ENCODE measurements at places on chromosomes 7 and 10.

DNA sequence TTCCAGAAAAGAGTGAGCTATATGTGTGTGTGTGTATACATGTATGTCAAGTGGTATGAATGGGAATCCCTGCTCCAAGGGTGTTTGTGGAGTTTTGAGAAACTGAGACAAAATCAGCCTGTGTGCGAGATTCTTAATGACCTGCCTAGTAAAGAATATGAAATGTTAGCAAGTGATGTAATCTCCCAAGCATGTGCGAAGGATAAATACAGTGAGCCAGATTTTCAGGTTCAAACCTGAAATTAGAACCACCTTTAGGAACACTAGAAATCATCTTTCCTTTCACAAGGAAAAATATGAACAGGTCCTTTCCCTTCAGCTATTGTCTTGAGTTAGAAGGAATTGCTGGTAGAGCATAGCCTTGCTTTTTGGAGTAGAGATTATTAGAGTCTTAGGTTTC, 457.6 kb downstream of the LRMDA start:
- no peak for DNase-seq

- peak; percentile 22 for DNase-seq
Measured at GRCh38 chr7:138125598-138126111, 49.4 kb downstream of the AKR1D1 start.

- DNase-seq: no peak
Measured at GRCh38 chr10:123249894-123250293, 95.7 kb downstream of the BUB3 start.

GRCh38 chr7:13920053-13920697, 69.3 kb downstream of the ETV1 start:
- DNase-seq: peak; percentile 55

GRCh38 chr7:105776068-105776790, 100.2 kb downstream of the ATXN7L1 start:
- DNase-seq: peak; percentile 73

GRCh38 chr10:43574906-43575305, 490 bp upstream of the ZNF239 start:
- no peak for DNase-seq

DNA sequence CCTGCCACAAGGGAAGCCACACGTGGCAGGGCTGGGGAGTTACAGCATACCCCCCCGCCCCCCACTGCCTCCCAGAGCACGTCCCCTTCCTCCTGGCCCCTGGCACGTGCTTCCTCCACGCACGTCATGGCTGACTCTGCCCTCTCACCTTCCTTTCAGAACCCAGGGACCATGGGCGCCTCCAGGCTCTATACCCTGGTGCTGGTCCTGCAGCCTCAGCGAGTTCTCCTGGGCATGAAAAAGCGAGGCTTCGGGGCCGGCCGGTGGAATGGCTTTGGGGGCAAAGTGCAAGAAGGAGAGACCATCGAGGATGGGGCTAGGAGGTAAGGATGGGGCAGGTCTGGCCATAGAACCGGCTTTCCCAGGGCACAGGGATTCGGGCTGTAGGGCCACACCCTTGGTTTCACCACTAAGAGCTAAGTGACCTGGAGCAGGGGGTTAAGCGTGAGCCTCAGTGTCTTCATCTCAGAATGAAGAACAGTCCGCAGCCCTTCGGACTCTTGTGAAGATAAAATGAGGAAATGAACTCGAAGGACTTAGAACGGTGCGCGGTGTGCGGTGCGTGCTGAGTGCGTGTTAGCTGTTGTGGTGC, 2.5 kb downstream of the NUDT1 start:
- no peak for DNase-seq

DNA sequence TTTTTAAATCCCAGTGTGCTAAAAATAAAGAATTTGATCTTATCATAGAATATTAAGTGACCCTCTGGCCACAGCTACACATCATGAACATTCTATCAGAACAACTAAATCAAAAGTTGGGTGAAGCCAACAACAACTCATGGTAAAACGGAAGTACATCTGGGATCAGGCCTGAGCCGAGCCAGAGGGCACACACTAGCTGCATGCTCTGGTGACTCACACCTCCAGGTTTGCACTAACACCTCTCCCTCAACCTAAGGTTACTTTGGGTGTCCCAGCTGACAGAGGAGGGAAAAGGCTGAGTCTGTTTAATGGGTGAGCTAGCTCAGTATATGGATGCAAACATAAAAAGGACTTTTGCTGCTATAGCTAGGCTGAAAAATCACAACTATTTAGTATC, 281.6 kb downstream of the HGF start:
- no peak for DNase-seq

DNA sequence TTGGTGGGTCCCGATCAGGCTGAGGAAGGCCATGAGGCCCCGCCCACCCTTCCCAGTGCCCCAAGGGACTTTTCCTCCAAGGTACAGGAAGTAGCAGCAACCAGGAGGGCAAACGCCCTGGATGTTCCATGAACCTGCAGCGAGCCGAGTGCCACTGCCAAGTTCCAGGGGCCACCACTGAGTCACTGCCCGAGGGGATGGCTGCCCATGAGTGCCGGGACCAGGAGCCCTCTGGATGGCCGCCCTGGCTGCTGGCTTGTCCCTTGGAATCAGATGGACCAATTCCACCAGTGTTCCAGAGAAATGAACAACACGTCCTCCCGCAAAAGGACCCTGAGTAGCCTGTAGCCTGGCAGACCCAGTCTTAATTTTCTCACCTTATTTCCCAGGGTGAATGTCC, 74.2 kb downstream of the ZRANB1 start:
- DNase-seq: no peak

- no peak for DNase-seq
Measured at GRCh38 chr7:25659841-25660240, 431.6 kb upstream of the NPVF start.

DNA sequence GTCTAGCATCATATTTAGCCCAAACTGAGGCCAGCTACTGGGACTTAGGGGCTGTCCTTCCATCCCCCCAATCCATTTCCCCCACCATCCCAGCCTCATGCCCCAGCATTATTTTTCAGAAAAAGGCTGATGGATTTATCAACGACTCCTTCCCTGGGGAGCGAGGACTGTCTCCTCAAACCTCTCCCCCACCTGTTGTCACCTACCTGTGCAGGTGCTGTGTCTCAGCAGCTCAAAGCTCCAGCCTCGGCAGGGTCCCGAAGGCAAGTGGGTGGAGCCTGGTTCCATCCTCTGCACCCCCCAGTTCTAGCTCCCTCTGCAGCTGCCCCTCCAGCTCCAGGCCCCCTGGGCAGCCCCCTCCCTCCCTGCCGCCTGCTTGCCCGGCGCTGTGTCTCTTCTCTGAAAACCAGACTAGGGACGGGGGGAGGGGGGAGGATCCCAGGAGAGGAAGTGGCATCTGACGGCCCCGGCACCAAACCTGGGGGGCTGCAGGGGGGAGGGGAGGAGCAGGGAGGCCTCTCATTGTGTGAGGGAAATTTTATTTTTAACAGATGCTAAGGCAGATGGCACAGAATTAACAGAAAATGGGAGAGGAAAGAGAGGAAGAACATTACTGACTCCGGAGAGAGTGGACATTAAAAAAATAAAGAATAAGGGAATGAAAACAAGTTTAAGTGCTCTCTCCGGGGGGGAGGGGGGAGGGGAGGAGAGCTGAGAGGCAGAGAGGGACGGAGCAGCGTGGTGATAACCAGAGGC, 61.7 kb upstream of the PAX2 start:
- DNase-seq: no peak

DNA sequence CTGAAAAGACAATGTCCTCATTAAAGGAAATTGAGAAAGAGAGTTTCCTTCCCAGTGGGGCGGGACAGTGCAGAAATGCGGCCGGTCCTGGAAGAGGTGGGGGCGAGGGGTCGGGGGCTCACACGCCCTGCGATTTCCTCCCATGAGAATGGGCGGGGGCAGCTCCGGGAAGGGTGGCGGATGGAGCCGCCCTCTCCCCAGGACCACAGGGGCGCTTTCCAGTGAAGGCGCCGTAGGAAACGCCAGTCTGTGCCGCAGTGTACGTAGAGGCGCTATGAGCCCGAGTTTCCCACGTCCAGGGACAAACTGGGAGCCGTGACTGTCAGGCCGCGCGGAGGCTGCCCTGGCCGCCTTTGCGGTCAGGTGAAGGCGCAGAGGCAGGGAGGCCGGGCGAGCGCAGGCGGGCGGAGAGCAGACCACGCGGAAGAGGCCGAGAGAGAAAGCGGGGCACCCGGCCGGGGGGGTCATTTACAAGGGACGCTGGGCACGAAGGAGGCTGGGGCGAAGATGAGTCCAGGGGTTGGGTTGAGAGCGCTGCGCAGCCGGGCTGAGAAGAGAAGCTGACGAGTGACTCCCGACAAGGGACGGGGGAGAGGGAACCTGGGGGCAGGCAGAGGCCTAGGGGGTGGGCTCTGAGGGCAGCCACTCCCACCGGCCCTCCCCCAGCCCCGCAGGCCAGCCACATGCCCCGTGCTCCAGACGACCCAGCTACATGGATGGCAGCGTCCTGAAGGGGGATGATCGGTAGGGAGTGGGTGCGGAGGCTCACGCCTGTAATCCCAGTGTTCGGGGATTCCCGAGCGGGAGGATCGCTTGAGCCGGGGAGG, 45.0 kb downstream of the ALOX5 start:
- DNase-seq: no peak

GRCh38 chr10:86065711-86066251, 300.8 kb downstream of the GRID1 start:
- no peak for DNase-seq

GRCh38 chr7:112887337-112887736, 97.1 kb upstream of the TMEM168 start:
- DNase-seq: no peak

- peak; percentile 82 for DNase-seq
Measured at GRCh38 chr7:28685644-28686417, 272.3 kb downstream of the TRIL start.

DNA sequence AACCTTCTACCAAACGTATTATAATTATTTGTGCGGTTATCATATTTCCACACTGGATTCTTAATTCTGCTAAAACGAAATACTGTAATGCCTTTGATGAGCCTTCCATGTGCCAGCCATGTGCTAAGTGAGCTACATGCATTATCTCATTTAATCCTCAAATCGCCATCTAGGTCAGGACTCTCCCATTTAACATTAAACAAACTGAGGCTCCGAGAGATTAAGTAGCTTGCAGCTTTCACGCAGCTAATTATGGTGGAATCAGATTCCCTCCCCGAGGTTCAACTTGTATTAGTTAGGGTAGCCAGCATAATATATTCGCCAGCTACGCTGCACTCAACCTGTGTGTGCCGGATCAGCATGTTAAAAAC, 798 bp upstream of the TSPAN33 start:
- no peak for DNase-seq

- DNase-seq: no peak
Measured at GRCh38 chr10:66788178-66788987, 137.5 kb upstream of the LRRTM3 start.

DNA sequence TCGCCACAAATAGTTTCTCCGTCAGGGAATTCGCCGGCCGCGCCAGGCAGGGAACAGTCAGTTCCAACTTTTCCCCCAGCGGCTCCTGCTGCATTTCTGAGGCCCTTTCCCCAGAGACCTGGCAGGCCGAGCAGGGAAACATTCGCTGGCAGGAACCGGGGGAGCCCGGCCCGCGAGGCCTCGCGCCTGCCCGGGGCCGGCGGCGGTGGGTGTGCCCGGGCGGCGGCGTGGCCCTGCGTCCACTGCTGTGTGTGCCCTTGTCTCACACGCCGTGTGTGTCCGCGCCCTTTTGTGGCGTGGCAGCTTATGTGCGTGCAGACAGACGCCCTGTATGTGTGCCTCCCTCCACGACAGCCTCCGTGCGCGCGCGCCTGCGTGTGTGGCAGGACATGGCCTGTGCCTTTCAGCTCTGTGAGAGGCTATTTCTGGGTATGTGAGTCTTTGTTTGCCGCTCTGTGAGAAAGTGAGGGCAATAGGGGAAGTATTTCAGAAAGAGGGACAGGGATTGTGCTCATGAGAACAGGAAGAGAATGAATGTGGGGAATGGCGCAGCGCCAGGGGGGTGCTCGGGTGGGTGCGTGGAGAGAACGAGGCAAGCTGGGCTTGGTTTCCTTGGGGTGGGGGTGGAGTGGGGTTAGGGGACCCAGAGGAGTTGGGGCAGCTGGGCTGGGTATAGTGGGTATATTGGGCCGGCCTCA, 689 bp upstream of the SMARCD3 start:
- DNase-seq: no peak

Measured in H54 (cell line).